ENCODE measurements at places on chromosomes 16 and 17. TPM values are rescaled to one million over a fixed set of nuclear protein-coding genes. Genes with fewer than 3 reads are reported as not detected.

The CX3CL1 gene
- total RNA-seq: 117 TPM

DNA sequence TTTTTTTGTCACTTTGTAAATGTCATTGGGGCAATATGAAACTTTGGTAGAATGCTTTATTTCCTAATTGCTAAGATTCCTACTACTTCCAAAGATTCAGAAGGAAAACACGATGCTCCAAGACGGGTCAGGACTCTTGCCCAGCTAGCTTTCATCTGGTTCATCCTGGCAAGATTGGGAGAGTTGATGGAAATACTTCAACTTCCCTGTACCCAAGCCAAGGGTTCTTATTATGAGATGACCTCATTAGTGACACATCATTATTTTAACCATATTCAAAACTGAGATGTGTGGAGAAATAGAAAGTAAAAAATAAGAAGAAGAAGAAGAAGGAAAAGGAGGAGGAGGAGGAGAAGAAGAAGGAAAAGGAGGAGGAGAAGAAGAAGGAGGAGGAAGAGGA is 25.6 kb downstream of the SOX9 start:
- DNase-seq: no peak
- no peak overlapping the region for H3K4me3 ChIP-seq
- H3K27me3 ChIP-seq: no peaks in the 10 kb centered on the region
- H3K36me3 ChIP-seq: no peaks in the 10 kb centered on the region
- no peaks in the 10 kb centered on the region for H3K4me1 ChIP-seq

DNA sequence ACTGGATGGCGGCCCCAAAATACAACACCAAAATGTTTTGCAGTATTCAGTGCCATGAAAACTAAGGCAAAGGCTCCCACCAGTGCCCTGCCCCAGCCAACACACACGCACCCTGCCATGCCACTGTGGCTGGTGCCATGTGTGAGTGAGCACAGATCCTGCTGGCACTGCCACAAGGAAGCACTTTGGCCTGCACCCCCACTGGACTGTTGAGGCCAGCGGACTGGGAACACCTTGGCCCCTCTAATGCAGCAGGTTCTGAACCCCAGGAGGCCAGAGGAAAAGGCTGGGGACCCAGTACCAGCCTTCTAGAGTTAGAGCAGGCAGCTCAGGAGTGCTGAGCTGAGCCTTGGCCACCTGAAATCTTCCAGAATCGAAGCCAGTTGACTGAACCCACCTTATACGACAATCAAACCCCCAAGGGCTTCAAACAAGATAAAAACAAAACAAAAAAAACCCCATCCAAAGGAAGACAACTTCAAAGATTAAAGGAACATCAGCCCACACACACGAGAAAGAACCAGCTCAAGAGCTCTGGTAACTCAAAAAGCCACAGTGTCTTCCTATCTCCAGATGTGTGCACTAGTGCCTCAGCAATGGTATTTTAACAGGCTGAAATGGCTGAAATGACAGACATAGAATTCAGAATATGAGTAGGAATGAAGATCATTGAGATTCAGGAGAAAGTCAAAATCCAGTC is 21.5 kb downstream of the NLRP1 start:
- no peaks in the 10 kb centered on the region for H3K27me3 ChIP-seq
- no peaks in the 10 kb centered on the region for H3K4me1 ChIP-seq
- DNase-seq: no peak
- H3K4me3 ChIP-seq: no peak overlapping the region
- no peak overlapping the region for H3K27ac ChIP-seq
- H3K36me3 ChIP-seq: peaks cover 21% of the 10 kb centered on the region

The RASD1 gene
- total RNA-seq: 23.0 TPM

DNA sequence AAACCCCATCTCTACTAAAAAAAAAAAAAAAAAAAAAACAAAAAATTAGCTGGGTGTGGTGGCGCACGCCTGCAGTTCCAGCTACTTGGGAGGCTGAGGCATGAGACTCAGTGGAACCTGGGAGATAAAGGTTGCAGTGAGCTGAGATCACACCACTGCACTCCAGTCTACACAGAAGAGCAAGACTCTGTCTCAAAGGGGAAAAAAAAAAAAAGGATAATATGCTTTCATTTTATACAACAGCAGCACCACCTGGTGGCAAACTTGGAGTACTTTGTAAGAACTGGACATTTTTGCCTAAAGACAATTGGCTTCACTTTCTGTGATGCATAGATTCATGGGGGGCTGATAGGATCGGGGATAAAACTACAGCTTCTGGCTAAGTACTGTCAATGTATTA is 8.5 kb downstream of the CHTF8 start:
- no peaks in the 10 kb centered on the region for H3K27me3 ChIP-seq
- peaks cover 7% of the 10 kb centered on the region for H3K4me1 ChIP-seq
- H3K36me3 ChIP-seq: peaks cover 23% of the 10 kb centered on the region
- no peak overlapping the region for H3K4me3 ChIP-seq

DNA sequence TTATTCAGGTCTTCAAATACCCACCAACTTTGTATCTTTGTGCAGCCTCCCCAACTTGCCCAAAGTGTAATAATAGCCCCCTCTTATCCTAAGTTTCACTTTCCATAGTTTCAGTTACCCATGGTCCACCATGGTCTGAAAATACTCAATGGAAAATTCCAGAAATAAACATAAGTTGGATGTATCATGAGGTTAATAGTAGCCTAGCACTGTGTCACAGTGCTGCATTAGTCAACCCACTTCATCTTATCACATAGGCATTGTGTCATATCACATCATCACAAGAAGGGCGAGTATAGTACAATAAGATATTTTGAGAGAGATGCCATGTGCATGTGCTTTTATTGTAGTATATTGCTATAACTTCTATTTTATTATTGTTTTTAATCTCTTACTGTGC is 21.9 kb downstream of the OMG start:
- no peak for DNase-seq
- peaks cover 4% of the 10 kb centered on the region for H3K4me1 ChIP-seq
- no peaks in the 10 kb centered on the region for H3K27me3 ChIP-seq
- H3K36me3 ChIP-seq: no peaks in the 10 kb centered on the region

The DLG4 gene
- total RNA-seq: 14.8 TPM

The SPPL2C gene
- not detected for total RNA-seq

- H3K36me3 ChIP-seq: no peaks in the 10 kb centered on the region
- H3K4me3 ChIP-seq: no peak overlapping the region
- DNase-seq: no peak
- H3K27me3 ChIP-seq: no peaks in the 10 kb centered on the region
Measured at GRCh38 chr17:8954339-8954738, 11.2 kb downstream of the PIK3R5 start.

The LRRC45 gene
- total RNA-seq: 6.1 TPM

All from thoracic aorta (tissue), 2 donors.